Tibial artery (tissue), 4 donors: ENCODE measurements at places on chromosomes 11 and 22.

- DNase-seq, result no peak
These were observed 33.1 kb downstream of the SLC5A1 start for GRCh38 chr22:32075997-32076760.

DNA sequence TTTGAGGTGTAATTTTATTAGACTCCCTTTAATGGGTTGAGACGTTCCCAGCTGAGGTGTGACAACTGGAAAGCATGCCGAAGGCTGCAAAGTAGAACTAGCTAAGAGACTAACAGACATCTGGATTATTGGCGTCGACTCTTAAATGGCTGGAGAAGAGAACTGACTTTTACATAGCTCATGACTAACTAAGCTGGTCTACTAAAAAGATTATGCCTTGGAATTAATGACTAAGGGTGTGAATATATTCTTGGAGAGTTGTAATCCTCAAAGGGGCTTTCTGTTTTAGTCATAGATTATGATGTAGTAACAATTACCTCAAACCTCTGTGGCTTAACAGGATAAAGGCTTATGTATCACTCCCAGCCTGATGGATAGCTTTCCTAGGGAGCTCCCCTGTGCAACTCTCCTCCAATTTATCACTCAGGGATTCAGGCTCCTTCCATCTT, 39.5 kb upstream of the SLC5A12 start:
- DNase-seq, result no peak

DNA sequence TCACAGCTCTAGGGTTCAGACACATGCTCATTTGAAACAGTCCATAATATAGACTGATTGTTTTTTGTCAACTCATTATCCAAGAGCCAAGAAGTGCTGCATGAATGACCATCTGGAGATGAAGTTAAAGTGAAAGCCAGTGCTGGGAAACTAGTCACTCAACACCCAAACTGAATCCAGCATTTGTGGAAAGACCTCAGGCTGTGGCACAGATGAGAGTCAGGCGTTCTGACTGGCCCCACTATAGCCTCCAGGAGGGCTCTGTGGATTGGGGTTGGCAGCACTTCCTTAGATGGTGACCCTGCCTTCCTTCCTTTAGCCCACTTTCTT, 2.1 kb downstream of the FEZ1 start:
- DNase-seq, result no peak

- DNase-seq, result no peak
These were observed 470.5 kb downstream of the ETS1 start for GRCh38 chr11:128116885-128117284.

DNA sequence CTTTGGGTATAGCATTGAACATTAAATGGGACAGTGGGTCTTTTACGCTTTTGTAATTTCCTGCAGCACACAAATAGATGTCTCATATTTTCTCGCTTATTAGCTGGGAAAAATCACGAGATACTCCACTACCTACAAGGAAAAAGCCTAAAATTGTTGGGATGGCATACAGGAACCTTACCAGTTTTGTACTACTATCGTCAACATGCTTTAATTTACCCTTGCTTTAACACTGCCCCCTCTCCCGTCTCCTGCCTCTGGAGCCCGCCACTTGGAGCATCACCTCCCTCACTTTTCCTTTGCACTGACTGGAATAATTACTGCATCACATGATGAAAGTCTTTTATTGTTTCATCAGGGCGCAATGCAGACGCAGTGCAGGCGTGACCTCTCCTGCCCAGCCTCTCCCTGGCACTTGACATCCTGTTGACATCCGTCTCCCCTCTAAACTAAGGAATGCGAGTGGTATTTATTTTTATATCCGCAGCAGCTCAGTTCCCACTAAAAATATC, 1.0 kb upstream of the FNBP4 start:
- DNase-seq, result peak; percentile 84

DNA sequence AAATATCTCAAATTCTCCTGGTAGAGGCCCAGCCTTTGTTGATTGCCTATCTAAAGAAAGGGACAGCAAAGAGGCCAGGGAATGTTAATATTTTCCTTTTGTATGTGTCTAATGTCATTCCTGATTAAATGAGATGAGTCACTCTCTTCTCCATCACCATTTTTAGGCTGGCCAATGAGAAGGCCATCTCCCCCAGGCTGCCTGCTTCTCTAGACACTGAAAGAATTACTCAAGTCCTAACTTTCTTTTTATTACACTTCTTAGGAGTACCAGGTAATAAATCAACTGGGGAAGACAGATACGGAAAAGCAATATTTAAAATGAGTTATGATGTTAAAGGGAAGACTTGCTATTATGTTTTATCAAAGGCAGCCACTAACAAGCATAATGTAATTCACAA, 259.2 kb upstream of the SORL1-AS1 start:
- DNase-seq, result no peak

DNA sequence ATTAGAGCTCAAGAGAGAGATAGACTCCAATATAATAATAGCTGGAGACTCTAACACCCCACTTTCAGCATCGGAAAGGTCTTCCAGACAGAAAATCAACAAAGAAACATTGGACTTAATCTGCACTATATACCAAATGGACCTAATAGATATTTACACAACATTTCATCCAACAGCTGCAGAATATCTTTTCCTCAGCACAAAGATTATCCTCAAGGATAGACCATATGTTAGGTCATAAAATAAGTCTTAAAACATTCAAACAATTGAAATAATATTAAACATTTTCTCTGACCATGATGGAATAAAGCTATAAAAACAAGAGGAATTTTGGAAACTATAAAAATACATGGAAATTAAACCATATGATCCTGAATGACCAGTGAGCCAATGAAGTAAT, 45.1 kb upstream of the FAM181B start:
- DNase-seq, result no peak

DNA sequence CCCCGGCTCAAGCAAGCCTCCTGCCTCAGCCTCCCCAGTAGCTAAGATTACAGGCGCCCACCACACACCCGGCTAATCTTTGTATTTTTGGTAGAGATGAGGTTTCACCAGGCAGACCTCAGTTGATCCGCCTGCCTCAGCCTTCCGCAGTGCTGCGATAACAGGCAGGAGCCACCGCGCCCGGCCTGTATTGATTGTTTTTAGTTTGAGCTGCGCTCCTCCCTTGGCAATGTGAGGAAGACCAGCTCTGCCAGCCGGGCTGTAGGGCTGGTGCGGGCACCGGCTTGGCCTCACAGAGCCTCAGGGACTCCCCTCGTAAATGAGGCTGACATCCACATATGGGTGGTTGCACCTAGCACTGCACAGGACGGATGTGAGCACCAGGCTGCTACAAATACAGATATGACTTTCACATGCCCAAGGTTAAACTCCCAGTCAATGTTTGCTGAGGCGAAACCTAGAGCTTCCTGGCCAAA, 7.5 kb upstream of the SLC2A11 start:
- DNase-seq, result no peak

GRCh38 chr22:49532869-49533802, 294.5 kb downstream of the BRD1 start:
- no peak for DNase-seq

- no peak for DNase-seq
These were observed 554 bp upstream of the NECTIN1 start for GRCh38 chr11:119729581-119729927.

- no peak for DNase-seq
These were observed 420.4 kb upstream of the CCDC90B start for GRCh38 chr11:83706566-83706965.

- no peak for DNase-seq
These were observed 244.2 kb downstream of the DDX10 start for GRCh38 chr11:108909041-108909440.

DNA sequence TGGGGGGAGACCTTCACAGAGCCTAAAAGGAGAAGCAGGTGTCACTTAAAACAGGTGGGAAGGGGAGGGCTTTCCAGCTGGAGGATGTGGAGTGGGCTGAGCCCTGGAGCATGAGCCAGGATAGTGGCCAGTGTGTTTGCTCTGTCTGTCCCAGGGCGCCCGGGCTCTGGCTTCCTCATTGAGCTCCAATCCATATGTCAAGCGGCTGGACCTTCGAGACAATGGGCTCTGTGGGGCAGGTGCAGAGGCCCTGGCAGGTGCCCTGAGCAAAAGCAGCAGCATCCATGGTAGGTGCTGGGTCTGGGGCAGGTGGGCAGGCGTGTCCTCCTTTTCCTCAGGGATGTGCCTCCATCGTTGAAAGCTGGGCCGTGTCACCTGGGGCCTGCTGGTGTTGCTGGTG, 2.0 kb downstream of the LRRC74B start:
- DNase-seq, result no peak

GRCh38 chr22:23196165-23196564, 15.9 kb downstream of the BCR start:
- DNase-seq, result no peak

DNA sequence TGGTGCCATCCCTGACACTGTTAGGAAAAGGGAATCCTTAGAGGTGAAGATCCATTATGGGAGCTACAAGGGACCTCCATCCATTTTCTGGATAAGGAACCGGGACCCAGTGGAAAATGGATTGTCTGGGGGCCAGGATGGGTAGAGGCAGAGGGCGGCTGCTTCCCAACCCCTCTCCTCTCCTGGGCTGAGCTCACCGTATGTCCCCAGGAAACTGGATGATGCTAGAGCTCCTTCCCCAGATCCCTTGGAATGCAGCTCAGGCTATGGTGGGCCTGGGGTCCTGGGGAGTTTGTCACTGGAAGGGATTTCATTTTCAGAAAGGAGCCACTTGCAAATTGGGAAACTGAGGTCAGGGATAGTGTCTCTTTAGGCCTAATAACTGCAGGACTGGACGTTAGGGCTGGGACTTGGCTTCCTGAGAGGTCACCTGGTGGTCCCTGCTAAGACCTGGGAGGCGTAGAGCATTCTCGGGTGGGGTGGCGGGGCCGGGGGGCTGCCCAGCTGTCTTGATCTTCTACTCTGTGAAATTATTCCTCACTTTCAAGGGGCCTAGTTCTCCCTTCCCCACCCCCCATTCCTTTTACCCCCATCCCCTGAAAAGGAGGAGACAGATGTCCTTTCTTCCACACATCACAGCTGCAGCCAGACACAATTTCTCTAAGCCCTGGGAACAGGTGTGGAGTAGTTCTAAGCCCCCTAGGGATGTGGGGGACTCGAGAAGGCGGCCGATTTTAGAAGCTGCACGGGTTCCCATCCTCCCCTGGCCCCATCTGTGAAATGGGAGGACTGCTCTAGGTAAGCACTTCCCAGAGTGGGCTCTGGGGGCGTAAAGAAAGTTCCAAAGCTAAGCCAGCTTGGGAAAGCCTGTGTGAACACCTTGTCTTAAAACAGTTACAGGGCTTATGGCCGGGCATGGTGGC, 99.8 kb downstream of the PKNOX2 start:
- no peak for DNase-seq

DNA sequence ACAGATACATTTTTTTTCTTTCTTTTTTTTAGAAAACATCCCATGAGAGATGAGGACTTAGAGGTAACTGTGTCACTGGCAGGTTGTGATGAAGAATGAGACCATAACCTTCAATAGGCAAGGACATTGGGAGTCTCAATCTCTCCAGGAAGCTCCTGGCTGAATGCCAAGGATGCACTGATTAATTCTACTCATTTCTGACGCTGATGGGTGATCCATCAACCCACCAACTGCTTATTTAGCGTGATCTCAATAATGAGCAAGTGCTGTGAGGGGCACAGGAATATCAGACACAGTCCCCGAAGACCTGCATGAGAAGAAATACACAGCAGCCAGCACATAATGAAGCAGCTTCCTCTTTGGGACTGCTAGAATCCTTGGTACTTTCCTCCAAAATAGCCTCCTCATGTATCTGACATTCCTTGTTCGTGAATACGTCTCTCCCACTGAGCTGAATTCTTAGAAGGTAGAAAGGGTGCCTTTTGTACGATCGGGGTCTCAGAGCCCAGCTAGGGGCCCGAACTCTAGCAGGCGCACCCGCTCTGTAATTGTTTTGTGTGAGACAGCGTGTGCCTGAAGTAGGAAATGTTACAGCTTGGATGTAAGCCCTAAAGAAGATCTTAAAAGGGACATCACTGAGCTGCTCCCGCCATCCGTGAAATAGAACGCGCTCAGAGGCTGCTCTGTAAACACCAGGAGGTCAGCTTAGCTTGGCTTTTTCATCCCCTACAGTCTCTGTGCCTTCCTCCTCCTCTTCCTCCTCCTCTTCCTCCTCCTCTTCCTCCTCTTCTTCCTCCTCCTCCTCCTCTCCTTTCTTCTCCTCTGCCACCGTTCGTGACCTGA, 7.2 kb downstream of the CLMP start:
- no peak for DNase-seq

DNA sequence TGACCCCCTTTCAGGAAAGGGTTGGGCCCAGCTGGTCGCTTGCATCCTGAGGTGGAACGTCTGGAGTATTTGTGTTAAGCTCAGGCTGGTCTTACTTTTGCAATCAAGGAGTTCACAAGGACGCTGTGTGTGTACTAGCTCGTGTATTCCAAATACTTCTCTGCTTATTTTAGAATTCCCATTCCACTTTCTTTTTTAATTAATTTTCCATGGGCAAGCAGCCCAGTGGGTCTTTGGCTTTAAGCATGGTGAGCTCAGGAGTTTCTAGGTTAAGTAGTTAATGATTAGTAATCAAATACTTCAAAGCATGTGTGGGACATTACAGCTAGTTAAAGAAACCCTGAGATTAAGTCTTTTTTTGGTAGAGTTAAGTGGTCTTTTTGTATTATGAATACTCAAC, 68.6 kb downstream of the CSNK2A3 start:
- no peak for DNase-seq

DNA sequence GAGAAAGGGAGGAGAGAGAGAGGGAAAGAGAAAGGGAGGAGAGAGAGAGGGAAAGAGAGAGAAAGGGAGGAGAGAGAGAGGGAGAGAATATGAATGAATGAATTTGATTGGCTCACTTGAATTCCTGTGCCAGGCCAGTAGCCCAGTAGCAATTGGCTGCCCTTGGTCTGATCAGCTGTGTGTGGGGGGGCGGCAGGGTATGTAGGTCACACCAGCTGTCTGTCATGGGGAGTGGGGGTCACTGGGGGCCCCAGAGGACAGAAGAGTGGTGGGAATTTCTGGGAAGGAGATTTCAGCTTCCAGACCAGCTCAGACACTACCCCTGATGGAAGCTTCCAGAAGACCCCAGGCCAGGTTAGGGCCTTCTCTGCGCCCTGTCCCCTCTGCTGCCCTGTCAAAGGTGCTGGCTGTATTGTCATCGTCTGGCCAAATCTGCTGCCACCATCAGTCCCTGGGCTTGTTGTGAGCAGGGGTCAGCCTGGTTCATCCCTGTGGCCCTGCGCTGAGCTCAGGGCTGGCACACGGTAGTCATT, 21.1 kb downstream of the MPPED1 start:
- no peak for DNase-seq

DNA sequence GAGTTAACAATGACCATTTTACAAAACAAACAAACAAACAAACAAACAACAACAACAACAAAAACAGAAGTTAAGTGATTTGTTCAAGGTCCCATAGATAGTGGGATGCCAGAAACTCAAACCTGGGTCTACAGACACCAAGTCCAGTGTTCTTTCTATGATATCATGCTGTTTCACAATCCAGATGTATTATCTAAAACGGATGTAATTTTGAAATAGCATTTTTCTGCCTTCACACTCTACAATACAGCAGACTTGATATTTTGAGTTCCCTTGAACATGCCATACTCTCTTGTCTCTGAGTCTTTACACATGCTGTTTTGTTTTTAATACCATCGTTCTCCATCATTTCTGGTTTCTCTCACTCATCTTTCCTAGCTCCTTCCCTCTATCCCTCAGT, 104.5 kb downstream of the RELT start:
- no peak for DNase-seq

- DNase-seq, result no peak
These were observed 309.1 kb downstream of the SWAP70 start for GRCh38 chr11:9972989-9973388.
